ENCODE measurements at places on chromosomes 3 and 15.

GRCh38 chr15:55823699-55824340 is 80.9 kb upstream of the PRTG start:
- no peak for DNase-seq

DNA sequence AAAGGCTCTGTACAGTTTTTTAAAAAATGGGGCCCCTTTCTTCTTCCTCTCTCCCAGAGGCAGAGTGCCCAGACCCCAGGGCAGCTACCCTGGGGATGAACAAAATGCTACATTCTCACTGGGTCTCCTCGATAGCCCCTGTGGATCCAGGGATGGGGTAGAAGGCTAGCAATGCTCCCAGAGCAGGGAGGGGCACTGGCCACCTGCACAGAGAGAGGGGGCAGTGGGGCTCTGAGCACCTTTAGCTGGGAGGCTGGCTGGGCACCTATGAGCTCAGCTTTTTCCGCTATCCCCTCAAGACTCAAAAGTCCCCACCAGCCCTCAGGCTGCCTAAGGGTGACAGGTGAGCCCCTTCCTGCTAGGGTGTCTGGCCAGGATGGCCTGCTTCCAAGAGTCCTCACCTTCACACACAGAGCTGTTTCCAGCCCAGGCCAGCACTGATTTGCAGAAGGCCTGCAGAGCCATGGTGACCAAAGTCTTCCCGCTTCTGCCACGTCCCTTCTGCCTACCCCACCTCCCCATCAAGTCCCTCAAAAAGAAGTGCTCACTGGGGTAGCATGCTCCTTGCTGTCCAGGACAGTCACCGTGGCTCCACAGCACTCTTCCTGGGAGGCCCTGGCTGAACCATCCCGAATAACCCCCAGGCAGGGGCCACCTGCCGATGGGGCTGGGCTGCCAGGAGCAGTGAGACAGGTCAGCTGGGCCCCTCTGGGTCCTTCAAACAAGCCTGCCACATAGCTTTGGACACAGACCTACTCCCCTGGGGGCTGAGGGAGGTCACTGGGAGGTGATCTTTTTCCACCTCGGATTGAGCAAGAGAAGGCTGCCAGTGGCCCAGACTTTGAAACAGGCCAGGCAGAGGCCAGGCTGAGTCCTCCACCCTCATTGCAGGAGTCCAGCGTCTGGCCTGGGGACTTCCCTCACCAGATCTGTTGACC is 20.4 kb downstream of the BMF start:
- no peak for DNase-seq

GRCh38 chr3:106823701-106824100 is 553.5 kb upstream of the CCDC54 start:
- no peak for DNase-seq

- DNase-seq, result no peak
Observed at GRCh38 chr15:49610157-49610918, 10.3 kb downstream of the FAM227B start.

Measured in NCI-H774 (cell line).